ENCODE measurements at places on chromosomes 3 and 15.

DNA sequence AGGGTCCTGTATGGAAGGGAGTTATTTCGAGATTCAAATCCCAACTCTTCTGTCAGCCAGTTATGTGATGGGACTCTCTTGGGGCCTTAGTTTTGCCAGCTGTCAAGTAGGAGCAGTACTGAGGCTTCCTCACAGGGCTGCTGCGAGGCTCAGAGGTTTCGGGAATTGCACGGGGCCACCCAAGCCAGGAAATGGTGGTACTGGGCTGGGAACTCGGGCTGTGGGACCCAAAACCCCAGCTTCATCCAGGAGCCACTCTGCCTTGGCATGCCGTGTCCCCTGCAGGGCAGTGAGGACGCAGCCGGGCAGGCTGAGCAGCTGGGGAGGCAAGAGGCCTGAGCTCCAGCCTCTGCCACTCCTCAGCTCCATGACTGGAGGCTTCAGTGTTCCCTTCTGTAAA lies 118.6 kb downstream of the ETFA start:
- no peak for DNase-seq

- no peak for DNase-seq
These were observed 89.3 kb downstream of the LRIG1 start for GRCh38 chr3:66411474-66411873.

DNA sequence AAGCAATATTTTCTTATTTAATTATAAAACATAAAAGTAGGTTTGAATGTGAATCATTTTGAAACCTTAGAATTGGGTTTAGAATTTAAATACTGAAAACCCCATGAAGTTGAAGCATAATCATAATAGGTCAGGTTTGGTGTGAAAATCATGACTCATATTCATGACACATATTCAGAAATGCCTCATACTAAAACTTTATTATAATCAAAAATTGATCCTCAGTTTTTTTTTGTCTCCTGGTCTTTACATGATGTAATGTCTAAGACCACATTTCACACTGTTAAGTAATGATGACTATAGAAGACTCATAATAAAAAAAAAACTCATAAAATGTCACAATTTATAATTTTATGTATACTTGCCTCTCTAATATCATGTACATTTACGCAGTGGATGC lies 190.4 kb downstream of the FOXP1 start:
- DNase-seq = no peak

DNA sequence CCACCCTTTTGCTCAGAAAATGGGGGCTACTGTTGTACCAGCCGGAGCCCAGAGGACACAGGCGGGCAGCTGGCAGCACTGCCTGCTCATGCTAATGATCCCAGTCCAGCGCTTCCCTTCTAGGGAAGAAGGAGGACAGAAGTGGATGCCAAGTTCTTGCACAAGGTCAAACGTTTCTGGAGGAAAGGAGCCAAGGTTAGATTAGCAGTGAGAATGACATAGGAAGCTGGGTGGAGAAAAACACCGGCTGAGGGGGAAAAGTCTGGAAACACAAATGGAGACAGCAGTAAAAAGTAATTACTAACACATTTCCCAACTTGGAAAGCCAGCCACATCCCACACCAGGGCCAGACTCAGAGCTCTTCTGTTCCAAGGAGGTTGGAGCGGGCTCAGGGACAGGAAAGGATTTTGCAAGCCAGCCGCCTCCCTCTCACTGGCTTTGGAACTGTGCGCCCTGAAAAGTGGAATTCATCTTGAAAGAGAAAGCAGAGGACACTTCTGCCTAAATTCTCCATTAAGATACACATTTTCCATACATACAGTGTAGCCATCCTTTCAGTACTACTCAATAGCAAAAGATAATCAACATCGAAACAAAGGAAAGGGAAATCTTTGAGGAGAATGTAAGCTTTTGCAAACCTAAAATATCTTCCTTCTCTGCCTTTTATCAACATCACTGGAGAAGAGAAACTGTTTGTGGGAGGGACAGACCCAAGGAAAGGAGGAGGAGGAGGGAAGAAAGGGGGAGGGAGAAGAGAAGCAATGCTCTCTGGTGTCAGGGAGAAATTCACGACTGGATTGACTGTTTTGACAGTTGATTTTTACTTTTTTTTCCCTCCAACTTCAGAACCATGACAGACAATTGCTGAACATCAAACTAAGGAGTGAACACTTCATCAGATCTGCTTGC lies 133.6 kb downstream of the CD47 start:
- DNase-seq = no peak

- DNase-seq = no peak
These were observed 63.1 kb upstream of the CSPG5 start for GRCh38 chr3:47641739-47642138.

DNA sequence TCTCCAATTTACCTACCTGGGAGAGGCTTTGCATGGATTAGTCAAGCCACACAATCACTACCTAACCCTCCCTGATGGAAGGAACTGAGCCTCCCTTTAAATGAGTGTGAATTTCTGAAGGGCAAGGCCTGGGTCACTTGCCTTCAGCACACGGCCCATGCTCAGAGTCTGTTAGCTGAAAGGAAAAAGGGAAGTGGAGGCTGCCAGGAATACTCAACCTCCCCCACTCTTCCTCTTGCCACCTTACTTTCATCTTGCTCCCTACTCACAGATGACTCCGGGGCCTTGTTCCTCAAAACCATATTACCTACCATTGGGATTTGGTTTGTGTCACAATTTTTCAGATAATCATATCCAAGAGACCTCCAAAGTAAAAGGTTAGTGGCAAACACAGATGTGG lies 220.0 kb downstream of the ABHD5 start:
- no peak for DNase-seq

DNA sequence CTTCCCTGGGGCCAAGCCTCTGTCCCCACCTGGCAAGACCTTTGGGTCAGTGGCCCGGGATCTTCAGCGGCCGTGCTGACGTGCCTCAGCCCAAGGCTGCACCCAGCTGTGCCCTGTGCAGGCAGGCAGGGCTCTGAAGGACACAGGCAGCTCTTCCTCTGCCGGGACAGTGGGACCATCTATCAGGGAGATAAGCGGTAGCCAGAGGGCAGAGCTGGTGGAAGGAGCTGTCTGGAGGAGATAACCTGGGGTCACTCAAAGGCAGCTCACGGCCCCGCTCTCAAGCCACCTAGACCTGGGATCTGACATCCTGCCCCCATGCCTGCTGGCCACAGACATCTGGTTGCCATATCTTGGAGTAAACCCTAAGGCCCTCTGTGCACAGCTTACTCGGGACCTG lies 27.3 kb downstream of the DUSP7 start:
- no peak for DNase-seq
